NCI-H1694 (cell line): ENCODE measurements at places on chromosomes 2 and 18.

- DNase-seq, result no peak
Observed at GRCh38 chr2:38742797-38743559, 8.2 kb downstream of the SRSF7 start.

- no peak for DNase-seq
Observed at GRCh38 chr2:157758586-157758985, 117.5 kb downstream of the ACVR1 start.

- DNase-seq, result no peak
Observed at GRCh38 chr2:144454466-144455287, 65.2 kb downstream of the ZEB2 start.

DNA sequence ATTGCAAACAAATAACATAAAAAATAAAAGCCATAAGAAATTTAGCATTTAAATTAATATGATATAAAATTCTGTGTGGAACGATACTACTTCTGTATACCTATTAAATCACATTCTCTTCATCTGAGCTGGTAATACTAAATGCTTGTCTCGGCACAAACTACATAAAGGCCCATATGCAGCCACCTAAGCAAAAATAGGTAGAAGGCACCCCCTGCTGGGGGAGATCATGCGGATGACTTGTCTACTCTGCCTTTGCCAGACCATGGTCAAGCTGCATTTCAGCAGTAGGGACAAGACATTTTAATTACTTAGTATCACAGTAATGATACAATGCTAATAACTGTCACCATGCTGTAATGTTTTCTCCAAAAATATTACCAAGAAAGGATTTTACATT, 108.0 kb downstream of the CDH19 start:
- peak; percentile 2 for DNase-seq

DNA sequence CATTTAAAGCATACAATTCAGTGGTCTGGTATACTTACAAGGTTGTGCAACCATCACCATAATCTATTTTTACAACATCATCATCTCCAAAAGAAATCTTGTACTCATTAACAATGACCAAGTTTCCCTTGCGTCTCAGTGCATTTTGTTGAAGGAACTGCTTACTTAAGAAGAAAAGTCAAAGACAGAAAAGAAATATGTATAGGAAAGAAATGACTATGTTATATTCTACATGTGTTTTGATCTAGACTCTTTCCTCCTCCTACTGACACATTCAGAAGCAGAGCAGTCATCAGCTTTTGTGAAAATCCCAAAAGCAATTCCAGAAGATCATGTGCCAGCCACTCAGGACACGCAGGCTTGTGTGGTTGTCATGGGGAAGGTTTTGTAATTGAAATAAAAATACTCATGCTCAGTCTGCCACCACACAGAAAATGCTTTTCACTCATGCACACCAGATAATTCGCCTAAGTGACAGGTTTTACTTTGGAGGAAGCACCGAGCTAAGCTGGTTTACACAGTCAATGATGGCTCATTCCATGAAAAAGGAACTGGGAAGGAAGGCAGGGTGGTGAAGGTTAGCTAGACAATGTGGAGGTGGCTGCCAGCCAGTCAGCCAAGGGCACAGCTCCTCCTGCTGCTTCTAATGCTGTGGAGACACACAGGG, 158.5 kb upstream of the REV1 start:
- DNase-seq, result no peak

DNA sequence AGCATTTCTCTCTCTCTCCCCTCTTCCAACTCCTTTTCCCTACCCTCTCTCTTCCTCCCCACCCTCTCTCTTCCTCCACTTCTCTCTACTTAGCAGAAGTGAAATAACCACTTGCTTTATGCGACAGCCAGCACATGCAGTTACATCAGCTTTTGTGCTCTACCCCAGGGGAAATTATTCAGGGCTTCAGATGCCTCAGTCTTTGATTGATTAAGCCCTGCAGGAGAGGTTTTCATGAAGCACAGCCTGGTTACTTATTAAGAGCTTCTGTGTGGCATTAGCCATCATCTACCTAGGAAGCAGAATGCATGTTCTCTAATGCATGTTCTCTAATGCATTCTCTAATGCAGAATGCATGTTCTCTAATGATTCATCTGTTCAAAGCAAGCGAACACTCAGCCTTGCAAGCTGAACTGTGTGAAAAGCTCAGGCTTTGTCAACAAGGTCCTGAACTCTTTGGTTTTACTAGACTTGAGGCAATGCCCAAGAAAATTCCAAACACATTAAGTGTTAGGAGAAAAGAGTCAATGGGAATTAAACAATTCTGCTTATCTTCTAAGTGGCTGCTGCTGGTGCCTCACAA, 56.1 kb downstream of the LHCGR start:
- no peak for DNase-seq

- DNase-seq, result no peak
Observed at GRCh38 chr18:27778441-27778840, 398.5 kb downstream of the CDH2 start.

- no peak for DNase-seq
Observed at GRCh38 chr2:181189951-181190350, 209.5 kb downstream of the UBE2E3 start.

GRCh38 chr2:180205621-180206235, 198.6 kb upstream of the CWC22 start:
- DNase-seq, result no peak

DNA sequence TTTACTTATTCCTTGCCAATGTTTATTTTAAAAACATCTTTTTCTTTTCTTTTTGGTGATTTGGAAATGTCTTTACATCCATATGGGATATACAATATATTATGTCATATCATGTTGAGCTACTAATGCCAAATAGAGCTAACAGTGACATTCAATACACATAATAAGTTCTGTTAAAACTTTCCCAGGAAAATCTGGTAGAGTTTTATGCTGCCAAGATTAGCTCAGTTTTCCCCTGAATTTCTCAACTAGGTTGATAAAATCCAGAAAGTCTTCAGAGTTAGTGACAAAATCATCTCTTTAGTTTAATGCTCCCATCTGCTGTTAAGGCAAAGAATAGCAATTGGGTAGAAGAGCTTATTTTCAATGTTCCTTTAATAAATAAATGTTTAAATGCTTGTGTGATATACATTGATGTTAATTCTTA, 9.9 kb downstream of the COL3A1 start:
- DNase-seq, result no peak

DNA sequence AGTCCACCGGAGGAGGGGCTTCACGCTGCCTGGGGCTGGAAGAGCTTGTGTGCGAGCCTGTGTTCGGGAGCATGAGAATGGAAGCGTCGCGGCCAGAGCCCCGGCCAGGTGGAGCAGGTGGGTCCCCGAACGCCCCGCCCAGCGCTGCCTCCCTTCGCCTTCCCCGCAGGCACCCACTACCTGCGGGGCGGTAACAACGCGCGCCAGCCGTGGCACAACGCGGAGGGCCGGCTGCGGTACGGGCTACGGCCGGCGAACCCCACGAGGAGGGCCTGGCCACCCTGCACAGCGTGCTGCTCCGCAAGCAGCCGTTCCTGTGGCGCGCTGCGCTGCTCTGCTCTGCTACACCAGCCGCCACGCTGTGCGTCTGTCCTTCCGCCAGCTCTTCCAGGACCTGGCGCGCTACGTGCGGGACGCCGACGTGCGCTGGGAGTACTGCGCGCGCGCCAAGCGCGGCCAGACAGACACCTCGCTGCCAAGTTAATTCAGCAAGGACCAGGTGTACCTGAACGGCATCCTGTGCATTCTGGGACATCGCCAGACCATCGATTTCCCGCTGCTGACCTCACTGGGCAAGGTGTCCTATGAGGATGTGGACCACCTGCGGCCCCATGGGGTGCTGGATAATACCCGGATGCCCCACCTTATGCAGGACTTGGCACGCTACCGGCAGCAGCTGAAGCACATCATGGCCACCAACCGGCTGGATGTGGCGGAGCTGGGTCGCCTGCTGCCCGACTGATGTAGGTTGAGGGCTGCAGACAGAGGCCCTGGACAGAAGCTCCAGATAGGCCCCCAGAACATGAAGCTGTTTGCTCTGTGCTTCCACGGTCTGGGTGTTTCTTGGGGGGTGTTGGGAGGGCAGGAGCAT, 200.6 kb downstream of the NAPG start:
- DNase-seq, result no peak

- DNase-seq, result peak; percentile 9
Observed at GRCh38 chr2:3186766-3187165, 190.9 kb downstream of the EIPR1 start.

DNA sequence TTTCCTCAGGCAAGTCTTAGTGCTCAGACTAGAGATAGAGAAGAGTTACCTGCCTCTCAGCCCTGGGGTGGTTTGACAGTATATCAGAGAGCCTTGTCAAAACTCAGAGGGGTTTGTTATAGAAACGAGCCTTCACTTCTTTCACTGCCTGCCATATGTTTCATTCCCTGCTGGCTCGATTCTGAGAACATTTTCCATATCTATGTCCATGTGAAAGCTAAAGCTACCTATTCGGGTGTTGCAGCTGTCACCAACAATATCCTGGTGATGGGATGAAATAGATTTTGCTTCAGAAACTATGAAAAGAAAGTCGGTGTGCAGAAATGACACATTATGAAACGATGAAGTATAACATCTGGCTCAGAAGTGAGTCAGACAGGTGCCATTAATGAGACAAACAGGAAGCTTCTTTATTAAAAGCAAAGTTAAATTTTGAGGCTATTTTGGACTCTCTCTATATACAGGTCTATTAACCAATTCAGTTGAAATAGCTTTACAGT, 56.1 kb upstream of the TANK start:
- peak; percentile 29 for DNase-seq

DNA sequence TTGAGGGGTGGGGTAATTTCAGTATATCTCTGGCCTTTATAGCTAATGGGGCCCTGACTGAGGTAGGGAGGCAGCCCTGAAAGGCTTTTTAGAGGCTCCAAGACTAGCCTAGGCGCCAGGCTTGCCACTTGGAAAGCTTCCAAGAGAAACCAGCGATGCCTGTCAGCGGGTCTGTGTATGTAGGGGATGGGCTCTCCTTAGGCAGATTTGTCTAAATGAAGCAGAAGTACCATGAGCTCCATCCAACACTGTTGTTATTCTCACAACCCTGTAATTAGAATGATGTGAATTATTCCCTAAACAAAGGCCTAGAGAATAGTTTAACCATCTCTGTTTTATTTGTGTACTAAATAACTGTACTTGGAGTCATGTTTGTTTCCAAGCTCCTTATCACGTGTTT, 138.1 kb downstream of the B3GNT2 start:
- peak; percentile 73 for DNase-seq

GRCh38 chr2:175147186-175147585, 20.8 kb downstream of the ATF2 start:
- DNase-seq, result no peak

DNA sequence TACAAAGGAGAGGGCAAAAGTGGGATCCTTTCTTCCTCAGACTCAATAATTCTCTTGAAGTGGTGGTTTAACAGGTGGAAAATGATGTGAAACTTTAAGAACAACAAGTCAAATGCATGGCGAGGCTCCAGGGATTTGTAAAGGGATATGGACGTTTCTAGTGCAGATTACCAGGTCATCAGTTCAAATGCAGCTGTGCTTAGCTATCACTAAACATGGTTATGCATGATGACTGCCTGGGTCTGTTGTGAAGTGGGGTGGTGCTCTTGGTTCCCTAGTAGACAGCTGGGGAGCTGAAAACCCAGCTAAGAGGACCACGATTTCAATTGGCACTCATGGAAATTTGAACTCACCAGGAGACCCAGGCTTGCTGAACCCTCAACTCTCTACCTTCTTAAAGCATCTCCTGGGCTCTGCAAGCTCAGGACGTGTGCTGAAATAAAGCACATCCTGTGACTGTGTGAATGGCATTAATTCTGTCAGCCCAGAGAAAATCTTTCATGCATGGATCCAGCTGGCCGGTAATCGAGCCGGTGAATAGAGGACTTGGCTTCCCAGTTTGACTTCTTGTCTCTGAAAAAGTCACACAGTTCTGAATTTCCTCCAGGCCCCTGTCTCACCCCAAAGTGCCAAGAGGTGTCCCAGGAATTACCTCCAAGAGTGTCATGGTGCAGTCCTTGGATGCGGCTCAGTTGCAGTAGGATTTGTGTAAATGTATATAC, 146.1 kb downstream of the MTX2 start:
- DNase-seq, result no peak

GRCh38 chr2:30448308-30448707, 1.3 kb downstream of the LCLAT1 start:
- DNase-seq, result no peak

DNA sequence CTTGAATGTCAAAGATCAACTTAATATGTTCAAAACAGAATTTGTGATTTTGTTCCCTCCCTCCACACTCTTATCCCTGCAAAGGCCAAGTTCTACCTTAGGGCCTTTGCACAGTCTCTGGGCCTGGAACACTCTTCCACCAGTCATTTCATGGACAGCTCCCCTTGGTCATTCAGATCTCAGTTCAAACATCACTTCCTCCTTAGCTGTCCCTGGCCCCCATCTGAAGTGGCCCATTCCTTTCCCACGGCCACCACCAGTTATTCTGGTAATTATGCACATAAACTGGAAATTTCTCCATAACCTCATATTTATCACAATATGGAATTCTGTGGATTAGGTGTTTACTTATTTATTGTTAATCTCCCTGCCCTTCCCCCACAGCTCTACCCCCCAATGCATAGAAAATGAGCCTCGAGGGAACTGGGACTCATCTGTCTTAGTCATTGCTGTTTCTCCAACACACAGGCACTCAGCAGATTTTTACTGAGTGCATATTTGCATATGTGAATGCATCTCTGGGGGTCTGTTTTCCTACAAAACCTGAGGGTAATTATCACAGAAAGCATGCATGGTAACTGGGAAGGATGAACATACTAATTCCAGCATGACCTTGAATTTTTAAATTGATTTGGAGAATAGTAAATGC, 35.5 kb upstream of the SPTBN1 start:
- no peak for DNase-seq

GRCh38 chr2:8394131-8394530, 287.7 kb upstream of the ID2 start:
- no peak for DNase-seq

DNA sequence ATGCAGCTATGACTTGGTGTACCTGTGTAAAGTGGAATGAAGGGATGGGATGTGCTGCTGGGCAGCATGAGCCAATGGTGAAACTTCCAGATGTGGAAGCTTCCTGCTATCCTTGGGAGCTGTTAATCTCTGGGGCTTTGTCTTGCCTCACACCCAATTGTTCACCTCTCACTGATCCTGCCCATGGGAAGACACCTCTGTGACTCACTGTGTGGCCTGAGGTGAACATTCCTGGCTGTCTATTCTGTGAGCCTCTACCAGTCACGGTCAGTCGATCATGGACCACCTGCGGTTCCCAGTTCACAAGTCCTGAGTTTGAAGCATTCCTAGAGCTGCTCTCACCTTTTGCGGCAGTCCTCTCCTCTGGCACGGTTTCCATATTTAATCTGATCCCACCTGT, 12.1 kb downstream of the NEURL3 start:
- DNase-seq, result no peak

DNA sequence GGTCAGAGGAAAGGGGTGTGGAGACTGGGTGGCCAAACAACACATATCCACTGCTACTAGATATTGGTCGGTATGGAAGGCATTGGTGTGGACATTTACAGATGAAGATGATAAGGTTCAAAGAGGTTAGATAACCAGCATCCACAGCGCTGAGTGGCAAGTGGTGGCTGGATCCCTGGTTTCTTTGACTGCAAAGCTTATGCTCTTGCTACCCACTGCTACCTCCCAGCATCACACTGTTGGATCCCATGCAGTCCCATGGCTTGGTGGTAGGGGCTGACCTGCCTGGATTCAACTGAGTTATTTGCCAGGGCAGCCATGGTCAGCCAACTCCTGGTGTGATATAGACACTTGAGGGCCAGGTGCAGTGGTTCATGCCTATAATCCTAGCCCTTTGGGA, 53.6 kb downstream of the DDX1 start:
- no peak for DNase-seq
